ENCODE measurements at places on chromosomes 1 and 21.

DNA sequence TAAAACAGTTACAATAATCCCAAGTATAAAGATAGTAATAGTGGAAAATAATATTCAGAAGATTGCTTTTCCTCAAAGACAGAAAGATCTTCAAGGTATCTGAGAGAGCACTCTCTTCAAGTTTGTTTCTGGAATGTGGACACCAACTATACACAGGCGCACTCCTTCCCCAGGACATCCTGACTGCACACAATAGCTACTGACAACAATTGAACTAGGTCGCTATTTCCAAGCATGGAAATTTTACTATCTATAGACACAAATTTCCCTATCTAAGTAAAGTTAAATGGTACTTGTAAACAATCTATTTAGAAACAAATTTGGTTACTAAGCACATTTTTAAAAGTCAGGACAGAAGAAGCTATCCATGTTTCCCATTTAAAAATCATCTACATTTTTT is 19.1 kb downstream of the ARHGAP29 start:
- no peak for DNase-seq

GRCh38 chr1:199287206-199287605 is 648.4 kb downstream of the PTPRC start:
- DNase-seq: no peak

DNA sequence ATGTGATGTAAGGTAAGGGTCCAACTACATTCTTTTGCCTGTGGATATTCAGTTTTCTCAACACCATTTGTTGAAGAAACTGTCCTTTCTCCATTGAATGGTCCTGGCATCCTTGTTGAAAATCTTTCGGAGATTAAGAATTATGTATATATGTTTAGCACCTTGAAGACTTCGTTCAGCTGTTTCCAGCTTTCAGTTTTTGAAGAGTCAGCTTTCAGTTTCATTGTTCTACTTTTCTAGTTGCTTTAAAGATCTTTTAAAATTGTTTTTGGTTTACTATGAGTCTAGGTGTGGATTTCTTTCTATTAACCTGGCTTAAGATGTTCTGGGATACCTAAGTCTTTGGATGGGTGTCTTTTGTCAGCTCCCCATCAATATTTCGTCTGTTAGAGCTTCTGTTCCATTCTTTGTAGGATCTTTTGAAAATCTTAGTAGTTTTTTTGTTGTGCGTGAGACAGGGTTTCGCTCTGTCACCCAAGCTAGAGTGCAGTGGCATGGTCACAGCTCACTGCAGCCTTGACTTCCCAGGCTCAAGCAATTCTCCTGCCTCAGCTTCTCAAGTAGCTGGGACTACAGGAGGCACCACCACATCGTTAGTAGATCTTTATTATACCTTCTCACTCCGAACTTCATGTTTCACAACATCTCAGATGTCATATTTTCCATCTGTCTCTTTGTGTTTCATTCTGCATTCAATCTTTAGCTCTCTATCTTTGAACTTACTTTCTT is 353.5 kb upstream of the B3GALT2 start:
- no peak for DNase-seq

- no peak for DNase-seq
Observed at GRCh38 chr1:202225131-202225530, 31.5 kb downstream of the LGR6 start.

GRCh38 chr1:109984190-109984455 is 442 bp upstream of the AHCYL1 start:
- no peak for DNase-seq

GRCh38 chr1:234270093-234270492 is 103.2 kb upstream of the COA6 start:
- no peak for DNase-seq

- no peak for DNase-seq
Observed at GRCh38 chr1:69321311-69321710, 246.4 kb upstream of the LRRC7 start.

- no peak for DNase-seq
Observed at GRCh38 chr21:14543983-14544382, 2.1 kb downstream of the SAMSN1 start.

All from NCI-H748 treated with DMSO at 0.1 percent for 48 hours (cell line).